ENCODE measurements at places on chromosomes 2 and 18. TPM values are rescaled to one million over a fixed set of nuclear protein-coding genes. Genes with fewer than 3 reads are reported as not detected.

GRCh38 chr2:70385966-70386595 is 84.2 kb upstream of the FAM136A start:
- no peaks in the 10 kb centered on the region for H3K36me3 ChIP-seq
- no peak for DNase-seq
- H3K4me1 ChIP-seq, result no peaks in the 10 kb centered on the region
- no peaks in the 10 kb centered on the region for H3K27me3 ChIP-seq

- no peak overlapping the region for H3K4me3 ChIP-seq
- no peaks in the 10 kb centered on the region for H3K27me3 ChIP-seq
- DNase-seq, result no peak
- no peak overlapping the region for H3K27ac ChIP-seq
- no peaks in the 10 kb centered on the region for H3K36me3 ChIP-seq
- H3K4me1 ChIP-seq, result no peaks in the 10 kb centered on the region
These were observed 97.1 kb upstream of the TMEM200C start for GRCh38 chr18:5992381-5992780.

DNA sequence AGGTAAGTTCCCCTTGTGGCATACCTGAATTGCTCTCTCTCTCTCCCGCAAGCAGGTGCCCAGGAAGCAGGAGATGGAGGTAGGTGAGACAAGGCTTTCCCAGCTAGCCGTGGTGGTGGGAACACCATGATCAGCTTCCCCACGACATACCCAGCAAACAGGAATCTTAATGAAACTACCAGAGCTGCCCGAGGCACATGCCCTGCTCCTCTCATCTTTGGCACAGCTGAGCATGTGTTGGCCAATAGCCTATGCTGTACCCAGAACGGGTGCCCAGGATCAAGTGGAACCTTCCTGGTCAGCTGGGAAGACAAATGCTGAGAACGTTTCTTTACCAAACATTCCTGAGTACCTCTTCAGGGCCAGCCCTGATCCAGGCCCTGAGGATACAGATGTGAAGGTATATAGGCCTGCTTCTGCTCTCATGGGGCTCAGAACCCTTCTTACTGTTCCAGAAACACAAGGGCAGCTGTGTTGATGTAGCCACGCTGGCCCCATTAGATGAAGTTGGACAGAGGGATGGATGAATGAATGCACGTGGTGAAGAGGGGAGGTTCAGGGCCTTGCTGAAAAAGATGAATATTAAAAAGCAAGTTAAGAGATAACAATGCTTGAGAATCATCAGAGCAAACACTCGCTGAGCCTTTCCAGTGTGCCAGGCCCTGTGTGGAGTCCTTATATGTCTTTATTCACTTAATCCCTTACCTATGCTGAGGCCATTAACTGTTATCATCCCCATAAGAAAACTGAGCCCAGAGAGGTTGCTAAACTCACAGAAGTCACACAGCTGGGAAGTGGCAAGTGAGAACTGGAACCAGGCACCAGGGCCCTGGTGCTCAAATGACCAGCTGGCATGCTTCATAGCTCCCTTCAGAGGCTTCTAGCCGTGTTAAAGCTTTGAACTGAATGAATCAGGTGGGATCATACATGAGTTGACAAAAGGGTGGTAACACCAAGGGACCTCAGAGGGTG is 68.8 kb upstream of the TMEM247 start:
- H3K36me3 ChIP-seq, result no peaks in the 10 kb centered on the region
- H3K27me3 ChIP-seq, result no peaks in the 10 kb centered on the region
- no peaks in the 10 kb centered on the region for H3K4me1 ChIP-seq

DNA sequence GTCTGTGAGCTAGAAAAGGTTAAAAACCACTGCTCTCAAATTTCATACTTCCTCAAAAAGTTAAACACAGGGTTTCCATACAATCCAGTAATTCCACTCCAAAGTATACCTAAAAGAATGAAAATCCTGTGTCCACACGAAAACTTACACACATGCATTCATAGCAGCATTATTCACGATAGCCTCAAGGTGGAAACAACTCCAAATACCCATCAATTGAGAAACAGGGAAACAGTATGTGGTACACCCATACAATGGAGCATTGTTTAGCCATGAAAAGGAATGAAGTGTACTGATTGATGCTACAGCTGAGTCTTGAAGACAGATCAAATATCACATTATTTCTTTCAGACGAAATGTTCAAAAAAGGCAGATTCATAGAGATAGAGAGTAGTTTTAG is 36.7 kb downstream of the UXS1 start:
- H3K27me3 ChIP-seq, result no peaks in the 10 kb centered on the region
- no peak overlapping the region for H3K27ac ChIP-seq
- peaks cover 12% of the 10 kb centered on the region for H3K4me1 ChIP-seq
- no peak overlapping the region for H3K4me3 ChIP-seq

DNA sequence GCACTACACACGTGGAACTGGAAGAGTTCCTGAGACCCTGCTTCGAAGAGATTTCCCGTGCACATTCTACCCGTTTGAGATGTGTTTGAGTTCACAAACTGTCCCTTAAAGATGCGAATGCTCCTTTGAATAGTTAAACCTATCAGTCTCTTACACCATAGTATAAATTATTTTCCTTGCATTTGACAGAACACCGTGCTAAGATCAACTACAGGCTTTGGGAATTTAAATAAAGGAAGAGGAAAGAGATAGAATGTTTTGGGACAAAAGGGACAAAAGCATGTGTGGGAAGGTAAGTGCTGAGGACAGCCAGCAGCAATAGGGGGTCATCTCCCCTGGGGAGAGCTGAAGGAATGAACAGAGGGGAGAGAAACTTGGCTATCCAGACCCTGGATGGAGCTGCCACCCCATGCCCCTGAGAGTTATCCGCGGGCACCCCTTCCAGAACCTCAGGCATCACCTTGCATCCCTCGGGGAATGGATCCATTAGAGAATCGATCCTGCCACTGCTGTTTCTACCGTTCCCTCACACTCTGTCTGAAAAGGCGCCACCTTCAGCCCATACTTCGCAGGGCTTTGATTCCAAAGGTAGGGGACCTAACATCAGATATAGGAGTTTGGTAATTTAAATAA is 888 bp upstream of the ADCY3 start:
- peak overlapping the region; percentile 8 for H3K27ac ChIP-seq
- H3K4me1 ChIP-seq, result peaks cover 4% of the 10 kb centered on the region
- H3K4me3 ChIP-seq, result peak overlapping the region; percentile 80

- H3K4me3 ChIP-seq, result no peak overlapping the region
- no peak overlapping the region for H3K27ac ChIP-seq
- DNase-seq, result no peak
- no peaks in the 10 kb centered on the region for H3K27me3 ChIP-seq
- no peaks in the 10 kb centered on the region for H3K36me3 ChIP-seq
- no peaks in the 10 kb centered on the region for H3K4me1 ChIP-seq
These were observed 274.5 kb downstream of the BCL11A start for GRCh38 chr2:60278906-60279305.

GRCh38 chr18:37684183-37684582 is 118.6 kb upstream of the CELF4 start:
- no peaks in the 10 kb centered on the region for H3K27me3 ChIP-seq
- H3K4me1 ChIP-seq, result no peaks in the 10 kb centered on the region

DNA sequence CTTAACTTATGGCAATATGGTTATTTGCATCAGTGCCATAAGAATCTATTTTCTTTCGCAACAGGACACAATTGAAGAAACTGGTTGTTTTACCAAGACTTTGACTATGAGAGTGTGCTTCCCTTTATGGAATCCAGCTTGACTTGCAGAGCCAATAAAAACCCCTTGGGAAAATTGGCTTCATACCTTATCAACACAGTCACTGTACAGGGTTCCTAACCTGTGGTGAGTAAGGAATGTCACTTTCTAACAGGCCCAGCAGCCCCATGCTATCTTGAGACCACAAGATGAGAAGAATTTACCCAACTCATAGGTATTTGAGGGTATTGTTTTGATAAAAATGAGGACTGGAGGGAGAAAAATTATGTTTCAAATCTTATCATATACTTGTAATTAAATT is 418.5 kb upstream of the MAP2 start:
- H3K27me3 ChIP-seq, result no peaks in the 10 kb centered on the region
- H3K4me3 ChIP-seq, result no peak overlapping the region
- no peaks in the 10 kb centered on the region for H3K36me3 ChIP-seq
- H3K27ac ChIP-seq, result no peak overlapping the region
- no peak for DNase-seq
- H3K4me1 ChIP-seq, result no peaks in the 10 kb centered on the region

DNA sequence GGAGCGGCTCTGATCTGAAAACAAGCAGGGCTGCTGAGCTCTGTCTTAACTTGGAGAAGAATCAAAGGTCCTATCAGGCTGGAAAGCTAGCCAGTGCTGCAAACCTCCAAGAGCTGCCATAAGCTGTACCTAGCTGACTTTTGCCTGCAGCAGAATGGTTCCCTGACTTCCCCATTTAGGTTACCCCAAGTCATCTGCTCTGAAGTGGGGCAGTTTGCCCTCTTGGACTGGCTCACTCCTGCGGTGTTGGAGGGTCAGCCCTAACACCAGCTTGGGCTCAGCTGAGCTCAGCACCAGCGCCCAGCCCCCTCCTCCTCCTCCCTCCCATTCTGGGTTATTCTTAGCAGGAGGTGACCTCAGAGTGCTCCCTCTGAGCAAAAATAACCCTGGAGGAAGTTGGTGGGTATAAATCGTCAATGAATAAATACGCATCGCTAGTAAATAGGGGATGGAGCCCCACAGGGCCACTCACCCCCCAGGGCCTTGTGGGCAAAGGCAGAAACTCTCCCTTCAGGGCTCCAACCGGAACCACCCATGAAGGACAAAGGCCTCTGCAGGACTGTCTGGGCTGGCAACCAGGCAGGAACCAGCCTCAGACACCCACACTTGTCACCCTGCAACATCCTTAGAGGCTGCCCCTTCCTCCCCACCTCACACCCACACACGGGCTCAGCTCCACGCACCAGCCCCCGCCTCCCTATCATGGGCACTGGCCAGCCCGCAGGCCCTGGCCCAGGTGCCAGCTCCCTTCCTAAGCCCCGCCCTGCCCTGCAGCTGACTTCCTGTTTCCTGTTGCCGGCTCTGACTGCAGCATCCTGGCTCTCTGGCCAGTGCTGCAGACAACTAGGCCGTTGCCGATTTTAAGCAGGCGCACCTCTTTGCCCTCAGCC is 46.9 kb downstream of the DNMT3A start:
- peaks cover 56% of the 10 kb centered on the region for H3K4me1 ChIP-seq
- H3K27me3 ChIP-seq, result no peaks in the 10 kb centered on the region
- H3K27ac ChIP-seq, result peak overlapping the region; percentile 87
- H3K36me3 ChIP-seq, result no peaks in the 10 kb centered on the region
- DNase-seq, result peak; percentile 85

DNA sequence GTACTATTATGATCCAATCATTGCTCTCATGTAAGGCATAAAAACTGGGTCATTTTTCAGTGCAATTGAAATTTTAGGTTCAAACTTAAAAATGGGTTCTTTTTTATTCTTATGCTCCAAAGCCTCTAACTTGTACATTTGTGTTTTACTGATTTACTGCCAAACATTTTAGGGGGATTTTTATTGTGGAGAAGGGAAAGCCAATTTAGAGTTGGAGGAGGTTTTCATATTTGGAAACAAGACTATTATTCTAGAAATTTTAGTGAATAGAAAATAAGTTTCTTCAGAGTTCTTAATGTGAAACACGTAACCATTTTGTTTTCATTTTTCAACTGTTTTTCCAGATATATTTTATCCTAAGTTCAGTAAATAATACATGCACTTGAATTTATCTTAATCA is 138.6 kb downstream of the DOCK10 start:
- no peaks in the 10 kb centered on the region for H3K27me3 ChIP-seq
- H3K4me3 ChIP-seq, result no peak overlapping the region
- no peaks in the 10 kb centered on the region for H3K4me1 ChIP-seq
- H3K36me3 ChIP-seq, result no peaks in the 10 kb centered on the region

GRCh38 chr18:80192653-80193385 is 54.5 kb downstream of the PARD6G start:
- no peak for DNase-seq
- no peaks in the 10 kb centered on the region for H3K36me3 ChIP-seq
- no peak overlapping the region for H3K4me3 ChIP-seq
- H3K27me3 ChIP-seq, result no peaks in the 10 kb centered on the region
- H3K27ac ChIP-seq, result no peak overlapping the region

GRCh38 chr2:30770816-30771576 is 36.2 kb downstream of the CAPN13 start:
- no peak overlapping the region for H3K27ac ChIP-seq
- DNase-seq, result no peak
- no peak overlapping the region for H3K4me3 ChIP-seq

DNA sequence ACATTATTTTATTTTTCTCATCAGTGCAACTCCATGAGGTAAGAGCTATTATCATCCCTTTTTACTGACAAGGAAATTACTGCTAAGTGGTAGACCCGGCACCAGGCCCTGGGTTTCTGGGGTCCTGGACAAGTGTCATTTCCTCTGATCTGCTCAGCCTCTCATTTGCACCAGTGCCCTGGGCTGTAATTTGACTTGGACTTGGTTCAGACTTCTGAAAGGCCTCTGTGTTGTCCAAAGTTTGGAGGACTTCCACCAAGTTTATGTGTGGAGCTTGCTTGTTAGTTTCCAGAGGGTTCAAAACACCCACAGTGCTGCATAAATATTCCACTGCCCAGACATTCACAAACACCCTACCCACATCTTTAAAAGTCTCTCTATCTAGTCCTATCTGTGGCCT is 44.0 kb upstream of the PPP1CB start:
- H3K4me3 ChIP-seq, result no peak overlapping the region
- H3K4me1 ChIP-seq, result peaks cover 2% of the 10 kb centered on the region
- DNase-seq, result no peak

DNA sequence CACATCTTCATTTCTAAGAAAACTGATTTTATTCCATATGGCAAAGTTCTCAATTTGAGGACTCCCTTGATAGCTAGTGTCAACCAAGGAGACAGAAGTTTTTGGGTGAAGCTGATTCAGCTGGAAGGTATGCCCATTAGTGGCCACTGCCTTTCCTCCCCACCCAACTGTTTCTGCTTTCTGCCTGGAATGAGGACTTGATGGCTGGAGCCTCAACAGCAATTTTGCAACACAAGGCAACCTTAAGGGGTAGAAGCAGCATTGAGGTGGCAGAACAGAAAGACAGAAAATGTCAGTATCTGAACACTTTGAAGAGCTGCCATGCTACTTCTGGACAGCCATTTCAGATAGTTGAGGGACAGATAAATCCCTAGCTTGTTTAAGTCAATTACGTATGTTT is 47.0 kb downstream of the INHBB start:
- DNase-seq, result no peak
- H3K4me1 ChIP-seq, result no peaks in the 10 kb centered on the region
- H3K27ac ChIP-seq, result no peak overlapping the region
- no peaks in the 10 kb centered on the region for H3K36me3 ChIP-seq

- H3K36me3 ChIP-seq, result no peaks in the 10 kb centered on the region
- H3K4me3 ChIP-seq, result no peak overlapping the region
- DNase-seq, result no peak
- no peaks in the 10 kb centered on the region for H3K4me1 ChIP-seq
These were observed 11.8 kb downstream of the PMAIP1 start for GRCh38 chr18:59911600-59911999.

GRCh38 chr2:207228402-207228801 is 62.7 kb upstream of the KLF7 start:
- H3K36me3 ChIP-seq, result no peaks in the 10 kb centered on the region
- no peaks in the 10 kb centered on the region for H3K27me3 ChIP-seq
- no peaks in the 10 kb centered on the region for H3K4me1 ChIP-seq
- H3K27ac ChIP-seq, result no peak overlapping the region

GRCh38 chr2:173205375-173205774 is 129.7 kb downstream of the MAP3K20 start:
- DNase-seq, result peak; percentile 29
- no peak overlapping the region for H3K4me3 ChIP-seq
- H3K27ac ChIP-seq, result no peak overlapping the region
- H3K36me3 ChIP-seq, result no peaks in the 10 kb centered on the region

GRCh38 chr2:178962805-178963433 is 87.0 kb downstream of the CCDC141 start:
- H3K4me1 ChIP-seq, result no peaks in the 10 kb centered on the region
- DNase-seq, result no peak
- no peaks in the 10 kb centered on the region for H3K27me3 ChIP-seq
- H3K4me3 ChIP-seq, result no peak overlapping the region

TSPYL6 gene
- total RNA-seq, result not detected

CHRNA1 gene
- not detected for total RNA-seq

CRYGB gene
- not detected for total RNA-seq

ANKRD62 gene
- not detected for total RNA-seq

ITGA4 gene
- total RNA-seq, result 9.8 TPM

Data from adrenal gland (tissue), 19 donors.